HFF-Myc (cell line): ENCODE measurements at places on chromosomes 5 and 9.

GRCh38 chr9:22413884-22414283 lies 32.7 kb upstream of the DMRTA1 start:
- no peak for DNase-seq

- no peak for DNase-seq
Measured at GRCh38 chr9:133993635-133994253, 1.6 kb upstream of the VAV2 start.

- DNase-seq, result no peak
Measured at GRCh38 chr9:101336091-101336490, 48.7 kb downstream of the BAAT start.

DNA sequence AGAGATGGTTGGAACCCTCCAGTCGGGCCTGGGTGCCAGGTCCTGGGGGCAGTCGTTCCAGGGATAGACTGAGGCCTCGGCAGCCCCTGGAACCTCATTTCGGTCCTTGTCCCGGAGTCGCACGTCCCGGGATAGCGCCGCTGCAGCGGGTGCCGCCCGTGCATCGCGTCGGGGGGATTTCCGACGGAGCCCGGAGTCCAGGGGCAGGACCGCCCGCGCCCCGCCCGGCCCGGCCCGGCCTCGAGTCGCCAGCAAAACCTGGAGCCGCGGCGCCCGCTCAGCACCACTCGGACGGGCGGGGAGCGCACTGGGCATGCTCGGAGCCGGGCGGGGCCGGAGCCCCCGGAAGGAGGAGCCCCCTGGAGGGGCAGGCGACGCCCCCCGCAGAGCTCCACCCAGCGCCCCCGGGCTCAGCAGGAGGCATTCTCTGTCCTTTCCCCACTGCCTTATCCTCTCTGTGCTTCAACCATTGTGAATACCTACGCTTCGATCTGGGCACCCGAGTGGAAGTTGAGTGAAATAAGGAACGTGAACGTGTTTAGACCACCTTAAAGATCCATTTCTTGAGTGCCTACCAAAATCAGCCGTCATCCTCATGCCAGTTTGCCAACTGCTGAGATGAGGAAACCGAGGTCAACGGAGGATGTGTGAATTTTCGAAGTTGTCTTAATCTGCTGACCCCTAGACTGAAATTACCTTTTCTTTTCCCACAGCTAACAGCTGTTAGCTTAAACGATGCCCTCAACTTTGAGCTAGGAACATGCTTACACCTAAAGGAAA lies 1.7 kb upstream of the PTPN3 start:
- DNase-seq, result no peak

DNA sequence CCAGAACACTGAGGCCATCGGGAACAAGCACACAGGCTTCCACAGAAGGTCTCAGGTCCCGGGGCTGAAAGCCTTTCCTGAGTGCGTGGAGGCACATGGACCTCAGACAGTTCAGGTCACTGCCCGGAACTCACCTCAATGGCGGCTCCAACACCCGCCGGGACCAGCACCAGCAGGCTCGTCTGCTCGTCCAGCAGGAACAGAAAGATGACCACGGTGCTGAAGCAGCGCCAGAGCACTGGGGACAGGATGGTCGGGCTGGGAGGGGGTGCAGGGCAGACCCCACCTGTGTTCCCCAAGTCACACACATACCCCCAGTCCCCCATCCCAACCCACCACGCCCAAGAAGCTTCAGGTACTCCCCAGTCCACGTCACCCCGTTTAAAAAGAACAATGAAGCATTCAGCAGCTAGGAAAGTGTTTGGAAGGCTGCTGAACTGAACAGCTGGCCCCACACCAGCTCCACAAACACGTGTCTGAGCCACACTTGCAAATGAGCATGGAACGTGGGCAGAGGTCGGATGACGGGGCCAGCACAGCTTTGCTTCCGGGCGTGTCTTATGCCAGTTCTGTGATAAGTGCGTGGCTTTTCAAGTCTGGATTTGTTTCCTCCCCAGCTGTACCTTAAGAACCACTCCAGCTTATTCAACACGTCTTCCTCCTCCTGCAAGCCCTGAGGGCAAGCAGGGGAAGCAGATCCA lies 14.6 kb downstream of the CLPTM1L start:
- DNase-seq, result no peak

- no peak for DNase-seq
Measured at GRCh38 chr9:38316166-38316780, 76.2 kb upstream of the ALDH1B1 start.

GRCh38 chr5:159802661-159803060 lies 113.6 kb upstream of the ADRA1B start:
- no peak for DNase-seq

DNA sequence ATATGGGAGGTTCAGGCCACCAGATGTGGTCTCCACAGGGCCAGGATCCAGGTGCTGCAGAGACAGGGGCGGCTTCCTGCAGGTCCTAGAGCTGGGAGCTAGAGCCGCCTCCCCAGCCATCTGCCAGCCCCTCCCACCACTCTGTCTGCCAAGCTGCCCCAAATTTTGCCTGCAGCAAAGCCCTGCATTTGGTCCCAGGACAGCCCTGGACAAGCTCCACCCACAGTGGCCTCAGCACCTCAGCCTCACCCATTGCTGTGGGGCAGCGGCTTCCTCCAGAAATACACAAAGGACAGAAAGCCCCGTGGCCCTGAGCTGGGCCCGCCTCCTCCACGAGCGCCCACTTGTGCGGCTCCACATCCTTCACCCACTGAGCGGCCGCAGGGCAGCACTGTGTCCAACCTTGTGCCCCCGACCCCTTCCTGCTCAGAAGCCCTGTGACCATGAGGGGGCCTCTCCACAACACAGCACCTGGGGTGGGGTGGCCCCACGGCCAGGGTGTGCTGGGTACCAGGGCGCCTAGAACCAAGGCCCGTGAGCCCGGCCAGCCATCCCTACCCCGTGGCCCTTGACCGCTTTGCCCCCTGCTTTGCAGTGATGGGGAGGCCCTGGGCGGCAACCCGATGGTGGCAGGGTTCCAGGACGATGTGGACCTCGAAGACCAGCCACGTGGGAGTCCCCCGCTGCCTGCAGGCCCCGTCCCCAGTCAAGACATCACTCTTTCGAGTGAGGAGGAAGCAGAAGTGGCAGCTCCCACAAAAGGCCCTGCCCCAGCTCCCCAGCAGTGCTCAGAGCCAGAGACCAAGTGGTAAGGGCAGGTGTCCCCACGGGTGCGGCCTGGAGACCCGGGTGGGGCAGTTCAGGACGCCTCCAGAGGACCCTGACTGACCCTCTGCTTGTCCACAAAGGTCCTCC lies 3.7 kb upstream of the AJM1 start:
- no peak for DNase-seq

GRCh38 chr5:66291771-66292170 lies 147.7 kb downstream of the SREK1 start:
- DNase-seq, result no peak

GRCh38 chr5:82168294-82168693 lies 109.9 kb downstream of the RPS23 start:
- DNase-seq, result no peak

GRCh38 chr5:143166661-143167420 lies 236.6 kb downstream of the NR3C1 start:
- no peak for DNase-seq

DNA sequence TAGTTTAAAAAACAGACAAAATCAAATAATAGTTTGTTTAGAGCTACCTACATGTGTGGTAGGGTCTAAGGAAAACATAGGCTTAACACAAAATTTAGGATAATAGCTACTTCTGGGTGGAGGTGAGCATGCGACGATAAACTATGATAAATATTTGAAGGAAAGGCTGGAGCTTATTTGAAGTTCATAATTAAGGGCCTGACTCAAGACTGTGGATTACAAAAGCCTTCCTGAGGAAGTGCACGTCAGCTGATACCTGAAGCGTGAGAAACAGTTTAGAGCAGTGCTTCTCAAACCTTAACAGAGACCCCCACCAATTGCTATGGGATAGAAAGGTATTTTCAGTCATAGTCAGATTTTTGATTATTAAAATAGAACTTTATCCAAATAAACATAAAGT lies 20.4 kb upstream of the UBLCP1 start:
- no peak for DNase-seq

- no peak for DNase-seq
Measured at GRCh38 chr9:137866226-137867141, 11.1 kb upstream of the CACNA1B start.

DNA sequence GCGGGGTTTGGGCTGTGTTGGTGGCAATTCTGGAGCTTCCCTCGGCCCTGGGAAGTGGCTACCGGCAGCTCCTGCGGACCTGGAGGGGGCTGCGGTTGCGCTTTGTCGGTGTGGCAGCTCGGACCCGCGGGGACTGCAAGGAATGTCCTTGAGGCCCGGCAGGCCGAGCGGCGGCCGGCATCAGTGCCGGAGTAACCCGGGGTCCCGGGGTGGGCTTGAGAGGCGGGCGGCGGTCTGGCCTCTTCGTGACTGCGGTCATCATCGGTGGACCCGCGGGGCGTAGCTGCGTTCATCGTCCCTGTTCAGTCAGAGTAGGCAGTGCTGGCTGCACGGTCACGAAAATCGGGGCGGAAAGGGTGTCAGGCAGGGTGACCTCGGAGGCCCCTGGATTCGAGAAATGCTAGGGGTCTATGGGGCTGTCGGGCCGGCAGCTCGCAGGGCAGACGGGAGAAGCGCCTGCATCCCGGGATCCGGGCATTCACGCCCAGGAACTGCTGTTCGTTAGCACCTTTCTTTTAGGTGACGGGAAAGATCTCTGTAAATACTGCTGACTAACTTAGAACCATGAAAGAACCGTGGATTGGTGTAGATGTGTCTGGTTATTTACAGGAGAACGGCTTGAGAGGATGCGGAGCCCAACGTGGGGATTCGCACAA lies 474 bp downstream of the HMGCR start:
- no peak for DNase-seq

GRCh38 chr9:88534456-88535225 lies at the start of gene NXNL2:
Gene NXNL2 (plus strand): TSS chr9:88535178. CDS start chr9:88535435, 257 bp downstream.
- no peak for DNase-seq

GRCh38 chr5:25027061-25027460 lies 382.3 kb upstream of the CDH10 start:
- no peak for DNase-seq

DNA sequence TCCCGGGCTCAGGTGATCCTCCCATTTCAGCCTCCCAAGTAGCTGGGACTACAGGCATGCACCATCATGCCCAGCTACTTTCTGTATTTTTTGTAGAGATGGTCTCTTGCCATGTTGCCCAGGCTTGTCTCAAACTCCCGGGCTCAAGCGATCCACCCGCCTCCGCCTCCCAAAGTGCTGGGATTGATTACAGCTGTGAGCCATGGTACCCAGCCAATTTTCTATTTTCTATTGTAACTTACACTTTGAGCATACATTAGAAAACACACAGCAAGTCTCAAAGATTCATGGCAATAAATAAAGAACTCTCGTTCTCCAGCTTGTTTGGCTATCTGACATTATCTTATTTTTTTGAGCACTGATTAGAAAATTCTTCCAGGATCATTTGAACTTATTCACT lies 228.7 kb downstream of the ADAMTS6 start:
- no peak for DNase-seq

DNA sequence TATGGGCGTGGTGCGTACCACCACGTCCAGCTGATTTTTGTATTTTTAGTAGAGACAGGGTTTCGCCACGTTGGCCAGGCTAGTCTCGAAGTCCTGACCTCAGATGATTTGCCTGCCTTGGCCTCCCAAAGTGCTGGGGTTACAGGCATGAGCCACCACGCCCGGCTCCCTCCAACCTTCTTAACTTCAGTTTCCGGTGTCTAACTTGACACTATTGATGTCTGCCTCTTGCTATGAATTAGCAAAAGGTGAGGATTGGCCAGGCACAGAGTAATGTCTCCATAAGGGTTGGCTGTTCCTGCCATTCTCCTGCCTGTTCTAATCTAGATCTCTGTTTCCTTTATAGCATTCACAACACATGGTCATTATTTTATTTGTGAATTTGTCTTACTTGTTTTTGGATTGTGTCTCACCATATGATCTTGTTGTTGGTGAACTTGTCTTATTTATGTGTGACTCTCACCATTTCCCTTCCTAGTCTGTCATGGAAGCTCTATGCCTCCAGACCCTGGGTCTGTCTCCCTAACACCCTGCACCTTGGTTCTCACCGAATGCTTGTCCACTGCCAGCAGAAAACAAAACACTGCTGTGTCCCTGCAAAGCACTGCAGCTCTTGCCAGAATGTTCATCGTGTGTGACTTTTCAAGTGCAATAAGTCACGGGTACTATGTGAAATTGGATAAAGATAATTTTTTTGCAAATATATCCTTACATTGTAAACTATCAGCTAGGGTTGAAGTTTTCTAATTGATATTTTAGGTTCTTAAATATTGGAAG lies 26.0 kb downstream of the BASP1 start:
- DNase-seq, result no peak

DNA sequence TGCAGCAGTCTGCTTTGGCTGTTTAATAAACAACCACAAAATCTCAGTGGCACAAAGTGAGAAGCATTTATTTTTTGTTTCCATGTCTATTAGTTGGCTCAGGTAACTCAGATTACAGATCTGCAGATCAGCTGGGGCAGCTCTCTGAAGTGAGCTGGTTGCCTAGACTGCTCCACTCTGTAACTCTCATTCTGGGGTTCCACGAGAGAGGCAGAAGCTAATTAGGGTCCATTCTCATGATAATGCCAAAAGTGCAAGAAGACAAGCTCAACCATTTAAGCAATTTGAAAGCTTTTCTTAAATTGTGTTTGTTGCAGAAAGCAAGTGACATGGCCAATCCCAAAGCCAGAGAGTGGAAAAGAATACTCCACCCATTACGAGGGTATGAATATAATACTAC lies 13.2 kb downstream of the MEIKIN start:
- DNase-seq, result no peak
